ENCODE measurements at places on chromosomes 5 and 9.

- DNase-seq, result peak; percentile 59
Observed at GRCh38 chr5:143898916-143899591, 87.1 kb downstream of the HMHB1 start.

GRCh38 chr9:137491735-137492432 lies 32.8 kb upstream of the NSMF start:
- no peak for DNase-seq

DNA sequence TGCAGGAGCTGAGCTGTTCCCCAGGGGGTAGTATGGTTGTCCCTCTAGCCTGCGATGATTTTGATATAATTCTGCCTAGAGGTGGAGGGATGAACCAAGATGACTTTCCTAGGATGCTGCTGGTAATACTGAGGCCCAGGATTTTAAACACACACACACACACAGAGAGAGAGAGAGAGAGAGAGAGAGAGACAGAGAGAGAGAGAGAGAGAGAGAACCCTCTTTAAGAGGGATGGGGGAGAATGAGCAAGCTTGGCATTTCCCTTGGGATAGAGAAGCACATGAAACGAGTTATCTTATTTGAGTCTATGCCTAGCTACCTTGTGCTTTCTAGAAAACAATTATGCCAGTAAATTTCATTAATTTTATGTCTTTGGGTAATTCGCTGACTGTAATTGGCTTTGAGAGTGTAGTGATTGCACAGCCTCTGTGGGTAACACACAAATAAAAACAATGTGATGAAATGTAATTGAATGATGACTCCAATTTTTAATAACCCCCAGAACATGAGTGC lies 338.4 kb downstream of the ARHGEF28 start:
- no peak for DNase-seq

GRCh38 chr5:81021486-81021885 lies 61.3 kb downstream of the RASGRF2 start:
- no peak for DNase-seq

GRCh38 chr5:176543428-176544182 lies 5.5 kb upstream of the CDHR2 start:
- DNase-seq, result peak; percentile 60

GRCh38 chr5:66987126-66987525 lies 209.5 kb downstream of the CD180 start:
- no peak for DNase-seq

GRCh38 chr5:17445185-17445584 lies 52.8 kb upstream of the TAF11L2 start:
- no peak for DNase-seq

DNA sequence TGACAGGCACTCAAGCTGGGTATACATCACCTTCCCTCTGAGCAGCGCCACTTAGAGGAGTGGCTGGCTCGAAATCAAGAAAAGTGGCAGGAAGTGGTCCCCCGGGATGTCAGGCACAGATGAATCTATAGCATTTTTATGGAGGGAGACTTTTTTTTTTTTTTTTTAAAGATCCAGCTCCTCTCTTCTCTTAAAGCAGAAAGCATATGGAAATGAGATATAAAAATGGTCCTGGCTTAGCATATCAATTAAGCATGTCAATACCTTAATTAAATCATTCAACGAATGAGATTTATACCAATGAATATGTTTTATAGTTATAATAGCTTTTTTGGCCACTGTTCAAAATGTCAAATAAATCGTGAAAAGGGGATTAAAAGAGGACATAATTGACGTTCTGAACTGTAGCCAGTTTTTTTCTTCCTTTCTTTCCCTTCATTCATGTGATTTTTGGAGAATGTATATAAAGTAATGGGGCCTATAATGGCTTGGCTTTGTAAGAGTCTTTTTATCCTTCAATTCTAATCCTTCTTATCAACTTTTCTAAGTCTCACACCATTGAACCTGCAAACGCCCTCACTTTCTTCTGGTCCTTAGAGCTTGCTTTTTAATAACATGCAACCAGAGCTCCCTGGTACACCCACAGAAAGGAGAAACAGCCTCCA lies 319.2 kb upstream of the PANK3 start:
- no peak for DNase-seq

DNA sequence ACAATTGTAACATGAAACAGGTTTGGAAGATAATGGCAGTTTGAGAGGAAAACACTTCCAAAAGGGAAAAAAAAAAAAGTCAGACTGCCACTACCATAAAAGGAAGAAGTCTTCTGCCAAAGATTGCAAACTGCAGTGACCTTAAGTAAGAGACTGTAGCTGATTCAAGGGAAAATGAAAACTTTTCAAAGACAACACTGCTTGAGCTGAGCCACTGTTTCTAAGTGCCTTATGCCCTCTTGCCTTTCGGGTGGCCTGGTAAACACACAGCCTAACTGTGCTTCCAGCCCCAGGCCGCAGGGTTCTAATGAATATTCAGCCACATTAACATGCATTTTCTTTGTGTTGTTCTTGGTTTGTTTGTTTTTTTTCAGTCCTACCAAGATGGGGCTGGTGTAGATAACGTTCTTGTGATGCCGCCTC lies 354.6 kb downstream of the BNC2 start:
- no peak for DNase-seq

- no peak for DNase-seq
Observed at GRCh38 chr5:178416206-178416882, 173.8 kb downstream of the COL23A1 start.

DNA sequence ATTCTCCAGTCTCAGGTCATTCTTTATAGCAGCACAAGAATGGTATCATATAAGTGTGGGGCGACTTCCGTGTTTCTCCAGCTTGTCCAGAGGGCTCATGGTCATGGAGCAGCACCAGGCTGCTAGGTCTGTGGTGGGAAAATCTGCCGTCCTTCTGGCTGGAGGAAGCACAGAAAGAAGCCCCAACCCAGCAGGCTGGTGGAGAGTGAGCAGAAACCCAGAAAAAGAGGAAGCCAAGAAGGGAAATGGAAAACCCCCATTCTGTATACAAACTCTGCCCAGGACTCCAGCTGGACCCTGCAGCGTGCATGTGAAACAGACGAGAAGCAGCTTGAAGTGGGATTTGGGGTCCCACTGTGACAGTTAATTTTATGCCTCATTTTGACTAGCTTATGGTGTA lies 34.3 kb upstream of the OLFM1 start:
- DNase-seq, result no peak

- DNase-seq, result no peak
Observed at GRCh38 chr9:29311221-29311620, 1737.9 kb upstream of the C9orf72 start.

DNA sequence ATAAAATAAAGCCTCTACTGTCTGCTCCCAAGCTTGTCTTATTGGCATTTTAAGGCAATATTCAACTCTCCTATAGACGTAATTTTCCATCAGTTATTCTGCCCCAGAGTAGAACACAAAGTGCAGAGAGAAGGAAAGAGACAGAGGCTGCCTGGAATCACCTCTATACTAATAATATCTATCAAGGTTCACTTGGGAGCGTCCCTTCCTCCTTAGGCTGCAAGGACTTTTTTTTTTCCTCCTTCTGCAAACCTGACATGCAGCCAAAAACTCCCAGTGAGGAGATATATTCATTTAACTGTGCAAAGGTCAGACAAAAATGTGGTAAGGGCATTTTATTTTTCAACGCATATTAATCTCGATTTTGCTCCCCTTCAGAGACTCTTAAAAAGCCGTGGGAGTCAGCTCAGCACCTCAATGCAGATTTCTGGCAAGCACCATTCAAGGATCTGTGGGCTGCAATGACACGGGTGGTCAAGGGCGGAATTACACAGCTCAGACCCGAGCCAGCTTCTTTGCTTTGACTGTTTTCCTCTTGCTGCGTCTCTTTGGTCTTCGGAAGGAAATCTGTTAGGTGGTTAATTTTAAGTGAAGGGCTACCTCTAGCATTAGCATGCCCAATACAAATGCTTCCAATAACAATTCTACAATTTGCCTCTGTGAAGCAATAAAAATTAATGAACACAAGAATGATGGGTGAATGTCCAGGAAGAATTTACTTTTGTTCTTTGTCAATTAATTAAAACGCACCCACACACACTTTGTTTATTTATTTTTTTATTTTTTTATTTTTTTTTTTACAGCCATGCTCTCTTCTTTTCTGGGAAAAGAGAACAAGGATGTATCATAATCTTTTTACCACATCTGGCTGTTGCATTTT lies 587.7 kb upstream of the GRAMD2B start:
- peak; percentile 4 for DNase-seq

GRCh38 chr9:70477146-70477745 lies 62.8 kb upstream of the KLF9 start:
- no peak for DNase-seq

DNA sequence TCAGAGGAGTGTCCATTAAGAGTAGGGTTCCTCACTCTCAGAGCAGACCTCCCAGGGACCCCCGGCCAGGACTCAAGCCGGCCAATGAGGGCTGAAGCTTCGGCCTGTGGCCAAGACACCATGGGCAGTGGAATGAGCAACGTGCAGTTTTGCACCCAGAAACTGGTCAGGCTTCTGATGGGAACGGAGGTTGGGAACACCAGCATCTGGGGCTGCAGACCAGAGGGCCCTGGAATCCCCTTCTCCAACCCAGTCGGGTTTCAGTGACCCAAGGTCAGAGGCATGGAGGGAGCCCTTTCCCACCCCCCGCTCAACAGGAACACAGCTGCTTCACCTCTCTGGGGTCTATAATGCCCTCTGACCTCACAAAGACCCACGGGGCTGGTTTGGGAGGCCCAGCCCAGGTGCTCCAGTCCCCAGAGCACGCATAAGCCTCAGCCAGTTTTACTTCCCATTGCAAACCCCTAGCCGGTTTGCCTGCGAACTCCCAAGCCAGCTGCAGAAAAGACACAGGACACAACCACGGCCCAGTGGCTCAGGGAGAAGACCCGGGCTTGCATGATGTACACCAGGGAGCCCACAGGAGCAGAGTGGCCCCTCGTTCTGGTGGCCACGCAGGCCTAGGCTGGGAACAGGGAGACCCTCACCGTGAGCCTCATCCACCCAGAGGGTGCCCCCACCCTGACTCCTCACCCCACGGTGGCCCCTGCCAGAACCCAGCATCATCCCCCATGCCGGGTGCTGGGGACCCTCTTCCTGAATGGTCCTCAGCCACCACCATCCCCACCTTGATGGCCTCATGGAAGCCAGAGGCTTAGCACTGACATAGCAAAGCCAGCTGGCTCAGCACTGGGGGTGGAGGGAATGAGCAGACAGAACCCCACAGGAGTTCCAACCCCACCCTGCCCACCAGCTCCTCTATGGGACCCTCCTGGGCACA lies 30.6 kb downstream of the VAV2 start:
- no peak for DNase-seq

GRCh38 chr5:131245312-131245711 lies 18.5 kb upstream of the CDC42SE2 start:
- no peak for DNase-seq

DNA sequence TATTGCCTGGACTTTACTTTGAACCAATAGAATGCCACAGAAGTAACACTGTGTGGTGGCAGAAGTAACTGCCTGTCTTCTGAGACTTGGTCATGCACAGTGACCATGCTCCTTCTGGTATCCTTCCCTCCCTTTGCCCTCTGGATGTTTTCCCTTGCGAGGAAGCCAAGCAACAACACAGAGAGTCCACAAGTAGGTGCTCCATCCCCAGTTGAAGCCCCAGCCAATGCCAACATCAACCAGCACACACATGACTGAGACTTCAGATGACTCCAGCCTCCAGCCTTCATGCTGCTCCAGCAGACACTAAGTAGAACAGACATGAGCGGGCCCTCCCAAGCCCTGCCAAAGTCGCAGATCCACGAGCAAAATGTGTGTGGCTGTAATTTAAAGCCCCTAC lies 129.6 kb downstream of the EPB41L4A start:
- no peak for DNase-seq

DNA sequence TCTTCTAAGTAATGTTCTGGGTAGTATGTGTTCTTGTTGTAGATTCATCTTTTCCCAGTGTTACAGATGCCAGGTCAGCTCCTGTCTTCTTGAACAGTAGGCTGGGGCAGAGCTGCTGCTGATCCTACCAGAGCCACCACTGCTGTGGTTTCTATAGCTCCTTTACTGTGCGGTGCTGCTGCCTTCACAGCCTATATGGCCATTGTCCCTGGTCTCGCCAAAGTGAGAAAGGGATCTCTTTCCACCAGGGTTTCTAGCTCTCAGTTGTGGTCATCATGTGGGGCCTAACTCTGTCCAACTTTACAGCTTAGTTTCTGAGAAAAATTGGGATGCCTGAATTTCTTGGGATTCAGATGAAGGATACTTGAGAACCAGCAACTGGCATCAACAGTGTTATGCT lies 70.9 kb upstream of the CER1 start:
- no peak for DNase-seq

DNA sequence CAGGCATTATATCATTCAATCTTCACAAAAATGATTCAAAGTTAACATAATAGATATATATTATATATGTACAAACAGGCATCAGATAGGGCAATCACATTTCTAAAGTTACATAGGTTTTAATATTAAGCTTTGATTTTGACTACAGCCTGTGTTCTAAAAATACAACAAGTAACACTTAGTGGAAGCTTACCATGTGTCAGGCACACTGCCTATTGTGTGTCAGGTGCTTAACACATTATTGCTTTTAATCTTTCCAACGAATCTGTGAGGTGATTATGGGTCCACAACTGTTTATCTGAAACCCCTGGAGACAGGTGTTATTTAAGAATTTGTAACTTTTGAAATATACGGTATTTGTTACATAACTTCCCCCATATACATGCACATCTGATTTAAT lies 25.2 kb downstream of the FBN2 start:
- no peak for DNase-seq

DNA sequence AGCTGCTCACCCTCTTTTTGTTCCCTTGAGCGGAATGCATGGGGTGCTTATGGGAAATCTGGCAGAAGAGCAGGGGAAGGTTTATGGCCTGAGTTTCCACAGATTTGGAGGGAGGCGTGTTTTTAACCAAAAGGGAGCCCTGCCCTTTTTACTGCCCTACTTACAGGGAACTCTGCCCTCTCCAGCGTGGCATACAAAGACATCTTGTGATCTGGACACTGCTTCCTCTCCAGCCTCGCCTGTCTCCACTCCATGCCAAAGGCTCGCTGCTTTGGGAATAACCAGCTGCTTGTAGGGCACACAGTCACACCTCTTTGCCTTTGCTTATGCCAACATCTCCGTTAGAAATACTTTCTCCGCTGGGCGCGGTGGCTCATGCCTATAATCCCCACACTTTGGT lies 314.2 kb downstream of the ARHGAP26 start:
- no peak for DNase-seq

DNA sequence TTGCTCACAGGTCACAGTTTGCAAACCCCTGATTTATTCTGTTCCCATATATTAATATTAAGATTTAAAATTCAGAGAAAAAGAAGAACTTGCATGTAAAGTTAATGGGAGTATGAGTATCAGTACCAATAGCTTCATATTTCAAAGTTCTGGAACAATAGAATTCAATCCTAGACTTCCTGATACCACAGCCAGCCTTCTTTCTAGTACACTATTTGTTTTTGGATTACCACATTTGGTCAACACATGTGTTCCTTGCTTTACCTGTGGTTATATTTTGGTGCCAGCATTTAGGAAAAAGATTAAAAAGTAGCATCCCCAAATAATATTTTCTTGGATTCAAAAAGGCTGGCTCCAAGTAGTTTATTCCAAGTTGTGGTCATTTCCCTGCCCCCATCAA lies 49.5 kb downstream of the SPINK5 start:
- DNase-seq, result no peak

All from Jurkat, Clone E6-1 (cell line).